ENCODE measurements at places on chromosomes 12 and 14.

- DNase-seq = peak; percentile 41
Observed at GRCh38 chr14:21902561-21903181, 229.1 kb upstream of the OR4E1 start.

GRCh38 chr14:54356172-54356571 is 40.6 kb upstream of the CDKN3 start:
- DNase-seq = no peak

DNA sequence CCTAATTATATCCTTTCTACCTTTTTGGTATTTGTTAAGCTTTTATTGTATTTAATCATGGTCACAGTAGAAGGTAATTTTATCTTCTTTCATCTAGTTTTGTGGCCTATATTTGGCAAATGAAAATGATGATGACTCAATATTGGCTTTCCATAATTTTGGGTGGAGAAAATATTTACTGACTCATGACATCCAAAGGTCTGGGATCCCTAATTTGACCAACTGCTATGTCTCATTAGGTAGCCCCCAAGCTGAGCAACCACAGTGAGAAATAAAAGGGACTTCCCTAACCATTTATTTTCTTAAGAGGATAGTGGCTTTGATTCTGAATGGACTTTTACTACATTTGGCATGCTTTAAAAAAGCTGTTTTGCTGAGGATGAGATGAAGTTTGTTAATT is 289.5 kb downstream of the RMST start:
- no peak for DNase-seq

- no peak for DNase-seq
Observed at GRCh38 chr14:72558721-72559120, 335.2 kb downstream of the DPF3 start.
